Esophagus squamous epithelium (tissue), 5 donors: ENCODE measurements at places on chromosomes 16 and 17.

GRCh38 chr17:74272731-74273201 lies 1.3 kb upstream of the DNAI2 start:
- DNase-seq, result no peak

DNA sequence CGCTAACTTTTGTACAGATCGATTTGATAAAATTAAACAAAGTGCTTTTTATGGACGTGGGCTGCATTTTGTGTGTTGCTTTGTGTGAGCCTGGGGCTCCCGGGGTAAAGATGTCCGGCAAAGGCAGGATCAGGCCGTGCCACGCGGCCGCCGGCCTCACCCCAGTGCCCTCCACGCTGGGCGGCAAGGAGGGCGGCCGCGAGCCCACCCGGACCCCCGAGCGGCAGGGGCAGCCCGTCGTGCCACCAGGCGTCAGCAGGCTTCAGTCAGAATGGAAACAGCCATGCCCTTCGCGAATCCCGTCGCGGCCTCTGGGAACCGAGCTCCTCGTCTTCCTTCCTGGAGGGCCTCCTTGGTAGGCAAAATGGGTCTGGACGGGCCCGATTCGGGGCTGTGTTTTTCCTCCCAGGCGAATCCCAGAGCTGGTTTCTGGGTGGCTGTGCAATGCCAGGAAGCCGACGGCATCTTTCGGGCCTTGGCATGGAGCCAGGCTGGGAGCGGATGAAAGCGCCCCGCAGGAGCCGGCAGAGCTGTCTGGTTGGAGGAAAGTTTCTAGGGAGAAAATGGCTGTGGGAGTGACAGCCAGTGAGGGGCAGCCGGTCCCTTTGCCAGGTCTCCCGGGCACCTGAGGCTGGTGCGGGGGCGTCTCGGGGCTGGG lies 5.5 kb downstream of the SOX8 start:
- DNase-seq, result no peak

DNA sequence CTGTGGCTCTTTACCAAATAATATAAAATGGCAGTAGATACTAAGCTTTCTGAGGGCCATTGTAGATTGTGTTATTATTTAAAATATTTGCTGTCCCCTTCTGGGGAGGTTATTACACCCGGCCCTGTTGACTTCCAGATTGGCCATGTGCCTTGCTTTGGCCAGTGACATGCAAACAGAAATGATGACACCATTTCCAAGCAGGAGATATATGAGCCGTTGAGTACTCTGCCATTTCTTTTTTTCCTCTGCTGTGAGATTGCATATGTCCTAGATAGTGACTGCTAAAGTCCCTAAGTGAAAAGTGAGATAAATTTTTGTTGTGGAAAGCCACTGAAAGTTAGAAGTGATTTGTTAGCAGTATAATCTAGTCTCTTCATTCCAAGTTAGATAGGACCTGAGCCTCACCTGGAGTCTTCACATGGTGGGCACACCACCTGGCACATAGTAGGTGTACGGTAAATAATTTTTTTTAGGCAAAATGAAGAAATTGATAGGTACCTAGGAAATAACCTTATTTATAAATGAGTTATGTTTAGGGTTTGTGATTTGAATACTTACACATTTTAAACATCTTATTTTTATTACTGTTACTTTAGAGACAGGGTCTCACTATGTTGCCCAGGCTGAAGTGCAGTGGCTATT lies 204.0 kb upstream of the CACNG5 start:
- no peak for DNase-seq

DNA sequence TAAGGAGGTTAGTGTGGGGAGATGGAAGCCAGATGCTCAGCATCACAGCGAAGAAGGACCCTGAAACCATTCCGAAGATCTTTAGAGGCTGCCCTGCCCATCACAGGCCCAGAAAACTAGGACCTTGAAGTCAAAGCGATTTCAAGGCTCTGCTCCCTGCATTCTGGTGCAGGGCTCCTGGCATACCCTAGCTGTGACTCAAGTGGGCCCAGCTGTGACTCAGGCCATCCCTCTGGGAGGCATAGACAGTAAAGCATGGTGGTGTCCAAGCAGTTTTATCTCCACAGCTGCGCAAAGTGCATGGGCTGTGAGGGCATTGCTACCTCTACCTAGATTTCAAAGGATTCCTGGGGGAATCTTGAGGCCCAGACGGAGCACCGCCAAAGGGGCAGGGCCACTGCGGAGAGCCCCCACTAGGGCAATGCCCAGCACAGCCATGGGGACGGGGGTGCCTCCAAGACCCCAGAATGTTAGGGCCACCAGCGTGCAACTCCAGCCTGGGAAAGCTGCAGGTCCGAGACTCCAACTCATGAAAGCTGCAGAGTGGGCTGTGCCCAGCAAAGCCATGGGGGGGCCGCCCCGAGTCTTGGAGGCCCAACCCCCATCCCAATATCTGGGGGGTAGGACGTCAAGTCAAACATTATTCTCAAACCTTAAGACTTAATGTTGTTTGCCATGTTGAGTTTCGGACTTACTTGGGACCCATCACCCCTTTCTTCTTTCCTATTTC lies 11.7 kb upstream of the ZNF594 start:
- DNase-seq, result no peak

DNA sequence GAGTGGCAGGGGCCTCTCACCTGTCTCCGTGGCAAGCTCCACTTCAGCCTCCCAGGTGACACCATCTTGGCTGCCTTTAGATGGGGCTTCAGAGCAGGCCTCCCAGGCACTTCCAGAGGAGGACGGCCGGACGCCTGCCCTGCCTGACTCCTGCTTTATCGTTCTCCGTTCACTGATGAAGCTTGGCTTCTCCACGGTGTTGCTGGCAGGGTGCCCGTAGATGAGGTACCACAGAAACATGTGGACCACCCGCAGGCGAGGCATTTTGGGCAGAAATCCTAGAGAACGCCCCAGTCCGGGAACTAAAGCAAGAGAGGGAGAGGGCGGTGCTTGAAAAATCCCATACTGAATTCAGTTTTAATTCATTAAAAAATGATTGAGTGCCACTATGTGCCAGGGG lies 54.5 kb downstream of the GTF3C1 start:
- DNase-seq, result no peak

- no peak for DNase-seq
These were observed 16.2 kb upstream of the TNRC6C start for GRCh38 chr17:77942112-77942988.

DNA sequence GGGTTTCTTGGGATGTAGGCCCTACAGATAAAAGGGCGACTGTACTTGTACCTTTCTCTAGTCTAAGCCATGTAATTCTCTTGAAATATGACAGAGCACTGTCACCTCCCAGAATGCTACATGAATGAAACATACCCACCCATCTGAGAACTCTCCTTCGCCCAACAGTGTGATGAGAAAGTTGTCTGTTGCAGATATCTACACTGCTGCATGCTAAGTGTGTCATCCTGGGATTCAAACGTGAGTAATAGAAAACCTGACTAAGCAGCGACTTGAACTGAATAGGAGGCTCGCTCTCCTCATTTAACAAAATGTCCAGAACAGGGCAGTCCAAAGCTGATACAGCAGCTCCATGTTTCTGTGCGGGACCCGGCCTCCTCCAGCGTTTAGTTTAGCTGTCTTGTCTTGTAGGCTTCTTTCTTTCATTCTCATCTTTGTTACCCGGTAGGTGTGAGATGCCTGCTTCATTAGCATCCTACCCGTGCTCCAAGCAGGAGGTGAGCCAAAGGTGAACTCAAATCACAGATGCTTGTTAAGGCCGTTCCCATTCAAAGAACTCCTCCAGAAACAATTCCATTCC lies 211.9 kb downstream of the PRKCA start:
- no peak for DNase-seq

GRCh38 chr16:49491771-49492761 lies 118.5 kb downstream of the C16orf78 start:
- no peak for DNase-seq

- DNase-seq, result no peak
These were observed at the start of gene CASKIN1 for GRCh38 chr16:2196162-2196980. Gene CASKIN1, minus strand, starts transcription at chr16:2196605. Its CDS starts 173 bp downstream, at chr16:2196432.

DNA sequence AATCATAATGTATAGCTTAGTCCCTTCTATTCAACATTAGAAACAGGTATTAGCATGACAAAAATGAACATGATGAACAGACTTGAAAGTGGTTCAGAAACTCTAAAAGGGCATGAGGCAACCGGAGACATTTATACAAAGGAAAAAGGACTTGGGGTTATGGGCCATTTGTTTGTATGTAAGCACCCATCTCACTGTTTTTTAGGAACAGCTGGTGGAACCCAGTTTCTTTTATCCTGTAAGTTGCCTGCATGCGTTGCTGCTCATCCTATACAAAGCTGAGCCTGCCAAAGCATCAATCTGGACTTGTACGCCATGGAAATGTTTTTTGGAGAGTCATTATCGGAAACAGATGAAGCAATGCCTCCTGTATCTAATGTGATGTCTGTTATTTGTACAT lies 72.3 kb upstream of the NACA2 start:
- no peak for DNase-seq

DNA sequence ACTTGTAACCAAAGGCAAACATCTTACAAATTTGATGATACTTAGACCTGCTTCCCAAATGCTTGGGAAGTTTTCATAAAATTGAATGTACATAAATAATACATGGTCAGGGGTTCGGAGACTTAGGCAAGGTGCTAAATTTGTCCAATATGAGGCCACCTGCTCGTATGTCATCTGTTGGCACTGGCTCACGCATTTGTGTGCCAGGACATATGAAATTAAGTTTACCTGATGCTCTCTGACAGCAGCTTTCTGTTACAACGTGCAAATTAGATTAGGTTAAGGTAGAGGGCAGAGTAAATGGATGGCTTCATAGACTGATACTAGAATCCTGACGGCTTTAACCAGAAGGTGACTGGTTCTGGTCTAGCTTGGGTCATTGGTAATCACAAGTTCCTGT lies 970.3 kb upstream of the RBFOX1 start:
- DNase-seq, result no peak

DNA sequence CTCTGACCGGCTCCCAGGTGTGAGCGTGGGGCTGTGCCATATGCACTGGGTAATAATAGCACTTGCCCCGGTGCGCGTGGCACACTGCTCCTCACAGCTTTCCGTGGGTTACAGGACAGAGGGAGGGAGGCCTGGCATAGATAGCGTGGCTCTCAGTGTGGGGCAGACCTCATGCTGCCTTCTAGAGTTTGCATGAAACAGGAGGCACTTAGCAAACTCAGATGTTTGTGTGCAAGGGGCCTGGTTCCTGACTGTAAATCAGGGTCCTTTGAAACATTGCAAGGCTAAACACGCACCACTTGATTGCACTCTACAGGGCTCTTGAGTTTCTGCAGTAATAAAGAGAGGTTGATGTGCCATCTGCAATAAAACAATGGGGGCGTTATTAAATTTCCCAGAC lies 101.7 kb downstream of the RPTOR start:
- DNase-seq, result no peak

GRCh38 chr16:85291302-85292148 lies 179.3 kb upstream of the CIBAR2 start:
- DNase-seq, result no peak

GRCh38 chr16:10745841-10746240 lies 2.2 kb downstream of the NUBP1 start:
- no peak for DNase-seq

GRCh38 chr16:69105501-69106361 lies at the start of gene HAS3:
Gene HAS3, plus strand, starts transcription at chr16:69105653. Its CDS starts 3,743 bp downstream, at chr16:69109396.
- DNase-seq, result no peak

DNA sequence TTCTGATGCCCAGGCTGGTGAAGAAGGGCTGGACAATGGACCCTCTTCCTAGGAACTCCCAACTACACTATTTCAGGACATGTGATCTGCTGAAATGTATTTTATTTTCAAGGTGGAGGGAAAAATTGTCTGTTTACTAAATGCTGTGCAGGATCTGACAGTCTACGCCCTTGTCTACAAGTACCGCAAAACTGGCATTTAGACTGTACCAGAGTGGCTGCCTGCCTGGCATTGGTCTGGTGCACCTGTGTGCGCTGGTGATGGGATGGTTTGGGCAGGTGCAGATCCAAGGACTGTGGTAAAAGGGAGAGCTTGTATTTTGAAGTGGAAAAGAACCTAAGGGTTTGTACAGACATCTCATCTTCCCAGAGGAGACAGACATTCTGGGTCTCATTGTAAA lies 79.7 kb downstream of the AIPL1 start:
- no peak for DNase-seq

GRCh38 chr16:85515830-85516397 lies 97.2 kb upstream of the GSE1 start:
- no peak for DNase-seq

GRCh38 chr17:80838311-80839025 lies 153.2 kb upstream of the CHMP6 start:
- no peak for DNase-seq

- no peak for DNase-seq
These were observed 24.8 kb upstream of the MRPS23 start for GRCh38 chr17:57874434-57875289.

GRCh38 chr17:48892940-48893645 lies 506 bp downstream of the ATP5MC1 start:
- no peak for DNase-seq

DNA sequence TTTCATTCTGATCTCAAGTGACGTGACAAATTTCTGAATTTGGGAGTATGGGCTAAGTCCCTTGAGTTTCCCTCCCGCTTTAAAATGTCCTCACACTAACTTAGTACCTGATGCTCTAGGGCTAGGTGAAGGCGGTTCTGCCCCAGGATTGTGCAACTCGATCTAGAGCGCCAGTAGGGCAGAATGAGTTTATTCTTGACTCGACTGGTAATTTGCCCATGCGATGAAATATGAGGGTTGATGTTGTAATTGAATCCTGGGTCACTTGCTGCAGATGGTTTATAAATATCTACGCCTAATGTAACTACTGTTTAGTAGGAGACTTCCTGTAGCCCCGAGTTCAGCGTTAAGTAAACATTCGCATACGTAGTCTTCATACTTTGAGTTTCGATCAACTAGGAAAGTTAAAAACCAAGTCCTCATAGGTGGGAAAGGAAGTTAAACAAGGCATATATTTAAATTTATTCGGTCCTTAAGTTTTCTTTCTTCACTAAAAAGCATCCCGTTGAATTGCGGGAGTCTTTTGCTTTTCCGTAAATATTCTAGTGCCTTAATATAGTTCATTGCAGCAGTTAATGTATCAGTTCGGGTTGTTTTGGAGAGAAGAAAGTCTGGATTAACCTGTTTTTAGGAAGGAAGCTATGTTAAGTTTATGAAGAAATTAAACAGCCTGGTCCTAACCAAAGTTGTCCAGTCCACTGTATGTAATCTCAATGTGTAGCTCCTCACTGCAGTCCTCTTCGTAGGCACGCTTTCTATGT lies 1.6 kb downstream of the CTCF start:
- no peak for DNase-seq

GRCh38 chr17:51381262-51381661 lies 120.9 kb downstream of the UTP18 start:
- DNase-seq, result no peak

DNA sequence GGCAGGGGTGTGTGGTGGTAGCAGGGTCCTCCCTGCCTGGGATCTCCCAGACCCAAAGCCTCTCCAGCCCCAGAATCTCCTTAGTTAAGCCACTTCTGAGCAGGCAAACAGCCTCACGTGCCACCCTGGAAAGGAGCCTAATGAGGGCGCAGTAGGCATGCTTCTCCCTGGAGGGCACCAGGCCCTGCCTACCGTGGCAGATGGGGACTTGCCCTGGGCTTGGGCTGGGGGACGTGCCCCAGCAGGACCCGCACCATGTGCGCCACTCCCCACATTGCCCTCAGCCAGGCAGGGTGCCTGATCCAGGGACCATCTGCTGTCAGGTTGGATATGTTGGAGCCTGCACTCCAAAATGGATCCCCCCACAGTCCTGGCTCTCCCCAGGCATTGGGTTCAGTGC lies 14.2 kb downstream of the FAM83G start:
- DNase-seq, result no peak
